ENCODE measurements at places on chromosomes 5 and 9. TPM values are rescaled to one million over a fixed set of nuclear protein-coding genes. Genes with fewer than 3 reads are reported as not detected.

The SEMA4D gene
- total RNA-seq: 5.0 TPM

The F12 gene
- 8.5 TPM for total RNA-seq

The ZBTB26 gene
- total RNA-seq: 4.2 TPM

The SLC34A3 gene
- not detected for total RNA-seq

The RNF14 gene
- total RNA-seq: 87.1 TPM

The FGFR4 gene
- 3.4 TPM for total RNA-seq

The PDGFRB gene
- 5.4 TPM for total RNA-seq

All from HT1080 (cell line).